ENCODE measurements at places on chromosomes 3 and 15.
A peak's percentile ranks its signal among the peaks of the same experiment; 100 is the strongest.

GRCh38 chr15:53110999-53111398 is 320.9 kb upstream of the ONECUT1 start:
- DNase-seq, result no peak

DNA sequence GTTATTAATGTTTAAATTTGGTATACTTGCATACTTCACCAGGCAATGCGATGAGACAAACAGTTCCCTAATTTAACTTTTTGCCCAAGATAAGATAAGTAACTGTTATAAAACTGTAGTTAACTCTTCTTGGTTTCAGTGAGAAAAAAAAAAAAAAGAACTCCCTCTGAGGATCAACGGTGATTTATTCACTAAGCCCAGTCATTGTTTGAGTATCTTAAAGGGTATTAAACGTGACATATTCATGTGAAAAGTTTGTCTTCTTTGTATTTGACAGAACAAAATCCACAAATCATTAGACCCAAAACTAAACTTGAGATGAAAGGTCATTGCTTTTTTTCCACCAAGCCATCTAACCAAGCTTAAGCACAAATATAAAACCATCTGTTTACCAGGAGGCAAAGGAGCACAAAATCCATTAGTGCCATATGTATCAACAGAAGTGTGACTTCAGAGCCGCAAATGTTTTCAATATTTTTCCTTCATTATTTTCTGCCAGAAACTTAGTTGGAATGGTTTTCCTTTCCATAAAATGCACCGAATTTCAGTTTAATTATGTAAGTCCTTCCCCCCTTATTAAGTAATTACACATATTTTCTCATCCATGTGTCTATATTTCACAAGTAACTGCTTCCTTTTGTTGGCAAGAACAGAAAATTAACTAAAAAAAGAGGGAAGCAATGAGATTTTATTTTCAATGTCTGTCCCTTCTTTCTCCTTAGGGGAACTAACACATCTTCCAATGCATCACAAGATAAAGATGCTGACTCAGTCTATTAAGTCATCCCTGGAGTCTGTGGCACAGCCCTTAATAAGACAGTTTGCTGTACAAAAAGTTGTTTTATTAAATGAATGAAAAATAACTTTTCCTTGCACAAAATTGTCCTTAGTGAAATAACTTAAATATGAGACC is 92.2 kb upstream of the RAP2B start:
- no peak for DNase-seq

- DNase-seq, result no peak
These were observed 17.1 kb downstream of the WNT5A start for GRCh38 chr3:55469957-55470526.

DNA sequence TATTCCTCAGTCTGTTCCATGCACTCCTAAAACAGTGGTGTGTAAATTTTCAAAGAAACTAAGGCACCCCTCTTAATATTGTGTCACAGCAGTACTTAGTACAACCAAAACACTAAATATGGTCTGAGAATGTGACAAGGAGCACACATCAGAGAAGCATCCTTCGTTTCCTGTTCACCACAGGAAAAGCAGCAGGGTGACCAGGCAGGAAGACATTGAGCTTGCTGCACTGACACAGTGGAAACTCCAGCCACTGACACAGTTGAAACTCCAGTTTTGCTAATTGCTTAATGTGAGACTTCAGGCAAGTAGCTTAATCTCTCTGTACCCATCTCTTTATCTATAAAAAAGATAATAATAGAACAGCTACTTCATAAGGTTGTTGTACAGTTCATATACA is 353.0 kb upstream of the RORA start:
- DNase-seq, result no peak

DNA sequence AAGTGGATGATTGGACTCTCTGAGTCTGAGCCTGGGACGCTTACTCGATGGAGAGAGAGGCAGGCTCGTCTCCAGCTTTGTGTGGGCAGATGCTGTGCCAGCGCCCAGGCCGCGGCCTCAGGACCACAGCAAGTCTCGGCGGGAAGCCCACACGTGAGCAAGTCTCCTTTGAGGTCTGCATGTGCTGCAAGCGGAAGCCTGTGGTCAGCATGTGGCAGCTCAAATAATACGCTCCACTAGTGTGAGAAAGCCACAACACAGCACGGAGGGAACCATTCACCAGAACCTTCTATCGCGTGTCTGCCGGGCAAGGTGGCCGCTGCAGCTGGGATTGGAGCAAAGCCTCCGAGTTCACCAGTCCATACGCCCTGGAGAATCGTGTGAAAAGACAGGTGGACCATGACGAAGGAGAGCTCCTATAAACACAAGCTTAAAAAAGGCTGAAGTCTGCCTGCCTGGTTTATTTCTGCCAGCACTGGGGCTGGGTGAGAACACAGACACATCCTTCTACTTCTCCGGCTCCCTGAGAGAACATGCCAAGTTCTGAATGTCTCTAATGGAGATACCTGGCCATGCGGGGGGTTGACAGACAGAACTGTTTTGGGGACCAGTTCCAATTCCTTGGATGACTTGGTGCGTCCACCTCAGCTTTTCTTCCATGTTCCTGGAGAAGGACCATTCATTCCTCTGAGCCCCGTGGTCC is 82.0 kb upstream of the LRIG1 start:
- DNase-seq, result peak; percentile 14

- no peak for DNase-seq
These were observed 215.5 kb upstream of the LMCD1 start for GRCh38 chr3:8286086-8286485.

GRCh38 chr3:155352900-155353490 is 59.5 kb upstream of the STRIT1 start:
- DNase-seq, result no peak

DNA sequence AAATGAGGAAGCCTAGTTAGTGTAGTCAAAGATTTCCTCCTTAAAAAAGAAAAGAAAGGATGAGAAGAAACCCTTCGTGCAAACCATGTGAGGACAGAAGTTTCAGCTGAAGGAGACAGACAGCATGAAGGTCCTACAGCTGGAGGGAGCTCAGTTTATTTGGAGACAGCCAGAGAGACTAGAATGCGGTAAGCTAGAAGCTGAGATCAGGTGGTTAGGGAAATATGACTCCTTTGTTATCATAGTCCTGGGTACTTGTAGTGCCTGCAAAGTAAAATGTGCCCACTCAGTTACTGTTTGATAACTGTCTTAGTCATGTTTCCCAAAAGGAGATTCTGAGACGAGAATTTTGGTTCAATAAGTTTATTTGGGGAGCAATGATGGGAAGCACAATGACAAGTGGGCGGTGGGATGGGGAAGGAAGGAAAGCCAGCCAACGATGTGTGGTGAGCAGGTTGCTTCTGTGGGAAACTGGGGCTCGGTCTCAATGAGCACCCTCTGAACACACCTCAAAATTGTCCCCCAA is 178.8 kb upstream of the SNTN start:
- DNase-seq, result no peak

GRCh38 chr3:144708437-144708836 is 736.8 kb downstream of the DIPK2A start:
- no peak for DNase-seq

DNA sequence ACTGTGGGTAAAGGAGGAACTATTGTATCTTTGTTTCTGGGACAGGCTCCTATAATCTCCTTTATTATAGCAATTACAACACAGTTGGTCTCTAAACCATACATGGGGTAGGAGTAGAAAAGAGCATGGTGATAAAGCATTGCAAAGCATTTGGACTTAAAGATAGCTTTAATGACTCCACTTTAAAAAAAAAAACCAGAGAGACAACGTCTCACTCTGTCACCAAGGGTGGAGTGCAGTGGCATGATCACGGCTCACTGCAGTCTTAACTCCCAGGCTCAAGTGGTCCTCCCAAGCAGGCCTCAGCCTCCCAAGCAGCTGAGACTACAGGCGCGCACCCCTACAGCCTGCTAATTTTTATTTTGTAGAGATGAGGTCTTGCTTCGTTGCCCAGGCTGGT is 68.2 kb downstream of the DENND4A start:
- DNase-seq, result no peak

DNA sequence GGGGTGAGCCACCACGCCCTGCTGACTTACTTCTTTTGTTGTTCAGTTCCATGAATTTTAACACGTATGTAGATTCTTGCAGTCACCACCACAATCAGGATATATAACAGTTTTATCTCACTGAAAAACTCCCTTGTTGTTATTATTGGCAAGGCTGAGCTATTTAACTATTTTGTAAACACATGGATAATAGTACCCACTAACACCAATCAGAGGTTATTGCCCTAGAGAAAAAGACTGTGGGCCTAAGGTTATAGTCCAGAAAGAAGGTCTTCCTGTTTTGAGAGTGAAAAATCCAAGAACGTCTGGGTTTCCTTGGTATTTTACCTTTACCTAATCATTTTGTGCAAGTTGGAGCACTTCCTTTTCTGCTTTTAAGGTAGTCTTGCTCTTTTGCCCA is 9.5 kb downstream of the ZWILCH start:
- DNase-seq, result no peak

GRCh38 chr3:47503033-47503432 is 10.5 kb downstream of the ELP6 start:
- DNase-seq, result no peak

- no peak for DNase-seq
These were observed 339.8 kb upstream of the WNT5A start for GRCh38 chr3:55826731-55827496.

DNA sequence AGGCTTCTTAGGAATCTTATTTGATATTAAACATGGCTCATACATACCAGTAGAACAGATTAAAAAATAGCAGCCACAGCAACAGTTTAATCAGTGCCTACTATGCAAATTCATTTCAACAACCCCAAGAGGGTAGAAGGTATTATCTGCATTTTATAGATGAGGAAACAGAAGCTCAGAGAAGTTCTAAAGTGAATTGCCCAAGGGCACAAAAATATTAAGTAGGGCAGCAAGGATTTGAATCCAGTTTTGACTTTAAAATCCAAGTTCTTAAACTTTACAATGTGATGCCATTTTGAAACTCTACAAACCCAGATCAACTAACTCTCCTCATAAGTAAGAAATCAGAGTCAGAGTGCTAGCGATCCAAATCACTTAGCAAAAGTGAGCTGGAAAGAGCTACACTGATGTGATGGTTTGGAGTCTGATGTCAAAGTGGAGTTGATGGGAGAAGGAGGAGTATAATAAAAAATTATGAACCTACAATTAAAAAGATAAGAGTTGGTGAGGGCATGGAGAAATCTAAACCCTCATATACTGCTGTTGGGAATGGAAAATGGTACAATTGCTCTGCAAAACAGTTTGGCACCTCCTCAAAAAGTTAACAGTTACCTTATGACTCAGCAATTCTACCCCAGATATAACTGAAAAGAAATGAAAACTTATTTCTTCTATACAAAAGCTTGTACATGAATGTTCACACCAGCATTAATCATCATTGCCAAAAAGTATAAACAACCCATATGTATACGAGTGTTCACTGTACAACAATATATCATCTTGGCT is 51.0 kb upstream of the PLXND1 start:
- no peak for DNase-seq

DNA sequence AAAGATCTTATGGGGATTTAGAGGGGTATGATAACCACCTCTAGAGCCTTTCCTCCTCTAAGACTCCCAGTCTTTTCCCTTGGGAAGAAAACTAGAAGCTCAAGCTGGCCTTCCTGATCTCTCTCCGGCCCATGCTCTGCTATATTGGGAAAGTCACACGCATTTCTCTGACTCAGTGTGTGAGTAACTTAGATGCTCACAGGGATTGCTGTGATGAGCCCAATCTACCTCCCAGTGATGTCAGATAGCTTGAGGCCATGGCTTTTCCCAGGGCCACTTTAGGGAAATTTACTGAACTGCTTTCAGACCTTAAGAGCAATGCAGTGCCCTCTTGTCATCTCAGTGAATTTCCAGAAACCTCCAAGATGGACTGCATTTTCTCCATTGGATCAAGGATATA is 8.6 kb upstream of the ST8SIA2 start:
- no peak for DNase-seq

DNA sequence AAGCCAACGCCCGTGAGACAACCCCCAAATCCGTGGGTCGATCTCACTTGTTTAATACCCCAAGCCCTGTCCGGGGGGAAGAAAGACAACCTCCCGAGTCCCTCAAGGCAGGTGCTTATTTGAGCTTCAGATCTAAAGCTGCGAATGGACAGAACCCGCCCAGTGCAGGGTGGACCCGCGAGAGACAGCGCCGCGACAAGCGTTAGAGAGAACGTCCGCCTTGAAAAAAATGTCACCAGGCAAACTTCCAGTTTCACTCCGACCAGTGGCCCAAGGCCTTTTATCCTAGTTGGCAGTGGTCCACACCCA is 740 bp upstream of the OXSR1 start:
- DNase-seq, result no peak

GRCh38 chr15:32709295-32710033 is 8.3 kb upstream of the GREM1 start:
- no peak for DNase-seq

DNA sequence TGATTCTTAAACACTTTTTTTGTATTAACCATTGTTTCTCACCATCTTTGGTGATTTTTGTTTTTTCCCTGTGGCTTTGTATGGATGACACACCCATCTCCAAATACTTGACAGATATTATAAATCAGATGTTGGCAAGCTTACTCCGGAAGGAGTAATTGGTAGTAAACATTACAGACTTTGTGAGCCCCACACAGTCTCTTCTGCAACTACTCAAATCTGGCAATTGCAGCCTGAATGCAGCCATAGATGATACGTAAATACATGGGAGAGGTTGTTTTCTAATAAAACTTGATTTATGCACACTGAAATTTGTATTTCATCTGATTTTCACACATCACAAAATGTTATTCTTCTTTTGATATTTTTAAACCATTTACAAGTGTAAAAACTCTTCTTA is 331.5 kb downstream of the ARPP21 start:
- no peak for DNase-seq

GRCh38 chr3:120274739-120275167 is 10.3 kb downstream of the GPR156 start:
- DNase-seq, result no peak

DNA sequence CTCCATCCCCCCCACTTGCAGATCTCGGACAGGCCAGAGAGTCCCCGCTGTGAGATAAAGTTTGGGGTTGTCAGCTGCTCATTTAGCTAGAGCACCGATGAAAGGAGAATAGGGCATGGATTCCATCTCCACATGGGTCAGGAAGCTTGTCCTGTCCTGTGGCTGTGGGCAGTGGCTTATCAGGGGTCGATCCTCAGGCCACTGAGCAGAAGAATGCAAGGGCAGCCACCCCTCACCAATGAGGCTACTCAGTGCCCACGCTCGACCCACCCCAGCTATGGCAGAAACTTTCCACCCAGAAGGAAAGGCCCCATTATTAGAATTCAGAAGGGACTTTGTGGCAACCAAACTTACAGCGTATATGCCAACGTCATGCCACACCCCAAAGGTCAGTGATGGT is 43.3 kb downstream of the CPN2 start:
- no peak for DNase-seq

- no peak for DNase-seq
These were observed 53.9 kb upstream of the MELTF start for GRCh38 chr3:197083486-197083885.

- no peak for DNase-seq
These were observed 149.5 kb downstream of the SLC9A9 start for GRCh38 chr3:143698682-143699303.

- no peak for DNase-seq
These were observed 80.2 kb upstream of the TPM1 start for GRCh38 chr15:62962101-62962995.

GRCh38 chr3:155960060-155960459 is 89.6 kb downstream of the GMPS start:
- no peak for DNase-seq
